ENCODE measurements at places on chromosomes 5 and 9. TPM values are rescaled to one million over a fixed set of nuclear protein-coding genes. Genes with fewer than 3 reads are reported as not detected.
A peak's percentile ranks its signal among the peaks of the same experiment; 100 is the strongest.

GRCh38 chr9:87471746-87472145, 25.9 kb upstream of the DAPK1 start:
- no peak for DNase-seq
- no peak overlapping the region for H3K4me3 ChIP-seq
- no peaks in the 10 kb centered on the region for H3K36me3 ChIP-seq
- no peaks in the 10 kb centered on the region for H3K4me1 ChIP-seq

The COL23A1 gene
- total RNA-seq: 6.1 TPM

GRCh38 chr9:85142496-85142911, 473.0 kb downstream of the NTRK2 start:
- H3K36me3 ChIP-seq: no peaks in the 10 kb centered on the region
- H3K4me1 ChIP-seq: no peaks in the 10 kb centered on the region
- no peak for DNase-seq
- H3K27ac ChIP-seq: no peak overlapping the region
- no peaks in the 10 kb centered on the region for H3K27me3 ChIP-seq

- no peaks in the 10 kb centered on the region for H3K36me3 ChIP-seq
- H3K27ac ChIP-seq: no peak overlapping the region
- no peak overlapping the region for H3K4me3 ChIP-seq
Measured at GRCh38 chr5:76007904-76008303, 75.3 kb upstream of the SV2C start.

The TXNDC8 gene
- total RNA-seq: not detected

DNA sequence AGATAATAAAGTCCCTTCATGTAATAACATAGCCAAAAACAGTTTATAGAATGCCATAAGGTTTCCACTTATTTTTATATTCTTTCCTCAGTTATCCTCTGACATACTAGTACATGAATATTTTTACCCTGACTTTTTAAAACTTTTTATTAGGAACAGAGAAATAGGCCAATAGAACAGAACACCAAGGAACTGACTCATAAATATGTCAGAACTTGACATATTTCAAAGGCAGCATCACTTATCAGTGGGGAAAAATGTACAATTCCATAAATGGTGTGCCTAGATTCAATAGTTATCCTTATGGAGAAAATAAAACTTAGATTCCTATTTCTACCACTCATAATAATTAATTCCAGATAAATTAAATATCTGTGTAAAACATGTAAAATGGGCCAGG, 9.4 kb downstream of the STARD4 start:
- DNase-seq: no peak
- H3K27ac ChIP-seq: peak overlapping the region; percentile 60
- no peak overlapping the region for H3K4me3 ChIP-seq

GRCh38 chr5:151085517-151086041, 4.7 kb upstream of the TNIP1 start:
- H3K36me3 ChIP-seq: no peaks in the 10 kb centered on the region
- DNase-seq: no peak
- no peak overlapping the region for H3K27ac ChIP-seq
- H3K4me3 ChIP-seq: no peak overlapping the region
- no peaks in the 10 kb centered on the region for H3K27me3 ChIP-seq

- no peaks in the 10 kb centered on the region for H3K4me1 ChIP-seq
- H3K4me3 ChIP-seq: no peak overlapping the region
- H3K27ac ChIP-seq: no peak overlapping the region
- H3K27me3 ChIP-seq: no peaks in the 10 kb centered on the region
- H3K36me3 ChIP-seq: no peaks in the 10 kb centered on the region
Measured at GRCh38 chr9:27533311-27533710, 3.7 kb upstream of the MOB3B start.

DNA sequence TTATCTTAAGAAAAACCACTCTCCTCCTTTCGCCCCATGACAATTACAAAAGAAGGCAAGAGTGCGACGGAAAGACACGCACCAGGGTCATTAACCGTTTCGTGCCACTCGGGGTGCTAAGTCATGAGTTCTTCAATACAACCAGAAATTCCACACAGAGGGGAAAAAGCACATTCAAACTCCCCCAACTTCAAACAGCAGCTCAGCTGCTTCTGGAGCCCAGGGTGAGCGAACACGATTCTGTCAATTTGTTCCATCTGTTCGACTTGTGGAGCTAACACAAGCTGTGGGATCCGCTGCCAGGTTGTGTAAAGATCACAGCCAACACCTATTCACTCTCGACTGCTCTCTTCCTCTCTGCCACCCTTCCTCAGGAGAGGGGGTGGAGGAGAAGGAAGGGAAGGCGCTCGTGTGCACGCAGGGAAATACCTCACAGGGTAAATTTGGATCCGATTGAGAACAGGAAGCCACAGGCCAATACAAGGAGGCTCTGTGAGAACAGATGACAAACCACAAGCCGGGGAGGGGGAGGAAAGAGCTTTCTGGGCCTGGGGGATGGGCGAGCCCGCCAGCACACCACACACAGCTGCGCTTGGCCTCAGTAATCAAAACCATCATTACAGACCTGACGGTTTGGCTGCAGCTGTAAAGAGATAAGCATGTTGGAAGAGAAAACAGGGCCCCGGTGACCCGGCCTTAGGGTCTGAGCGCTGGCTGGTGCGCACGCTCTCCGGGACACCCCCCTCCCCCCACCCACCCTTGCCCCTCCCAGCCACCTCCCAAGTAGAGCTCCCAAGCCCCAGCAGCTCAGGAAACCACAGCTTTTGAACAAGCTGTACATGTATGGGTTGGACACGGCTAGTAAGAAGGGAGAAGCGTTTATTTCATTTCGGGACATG, 54.3 kb downstream of the PTCH1 start:
- DNase-seq: peak; percentile 65
- H3K27me3 ChIP-seq: no peaks in the 10 kb centered on the region

DNA sequence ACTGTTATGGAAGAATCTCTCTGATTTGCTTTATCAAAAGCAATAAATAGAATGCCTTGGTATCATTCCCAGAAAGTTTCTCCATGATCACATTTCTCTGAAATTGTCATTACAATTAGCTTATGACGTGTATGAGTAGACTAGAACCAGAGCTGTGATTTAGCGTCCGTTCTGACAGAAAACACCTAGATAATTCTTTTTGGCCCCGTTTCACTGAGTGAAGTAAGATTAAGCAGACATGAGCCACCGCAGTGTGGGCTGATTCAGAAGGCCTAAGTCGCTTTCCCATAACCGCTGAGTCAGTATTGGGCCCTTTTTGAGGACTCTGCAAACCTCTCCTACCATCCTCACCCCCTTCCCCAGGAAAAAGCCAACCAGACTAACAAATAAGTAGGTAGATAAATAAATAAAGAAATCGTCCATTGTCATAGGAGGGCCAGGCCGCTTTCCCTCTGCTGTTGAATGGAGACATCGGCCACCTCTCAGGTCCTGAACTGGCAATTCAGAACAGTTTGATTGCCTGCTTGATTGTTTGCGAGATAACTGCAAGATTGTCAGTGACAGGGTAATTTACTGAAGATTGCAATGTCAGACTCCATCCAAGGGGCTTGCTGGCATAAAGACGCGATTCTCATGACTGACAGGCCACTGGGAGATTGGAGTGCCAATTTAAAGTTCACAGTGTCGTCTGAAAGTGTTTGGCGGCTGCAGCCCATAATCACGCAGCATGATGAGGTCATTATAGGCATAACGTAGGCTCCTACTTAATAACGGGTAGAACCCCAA, 105.0 kb upstream of the WWC1 start:
- H3K4me3 ChIP-seq: no peak overlapping the region
- DNase-seq: no peak
- H3K27me3 ChIP-seq: no peaks in the 10 kb centered on the region
- no peaks in the 10 kb centered on the region for H3K36me3 ChIP-seq
- no peak overlapping the region for H3K27ac ChIP-seq

- no peaks in the 10 kb centered on the region for H3K27me3 ChIP-seq
- no peak overlapping the region for H3K27ac ChIP-seq
- DNase-seq: no peak
- no peak overlapping the region for H3K4me3 ChIP-seq
- H3K36me3 ChIP-seq: no peaks in the 10 kb centered on the region
- no peaks in the 10 kb centered on the region for H3K4me1 ChIP-seq
Measured at GRCh38 chr9:116372081-116372673, 218.6 kb downstream of the PAPPA start.

The SV2C gene
- total RNA-seq: 0.96 TPM
